ENCODE measurements at places on chromosomes 12 and 14. TPM values are rescaled to one million over a fixed set of nuclear protein-coding genes. Genes with fewer than 3 reads are reported as not detected.

The CMA1 gene
- not detected for total RNA-seq

DNA sequence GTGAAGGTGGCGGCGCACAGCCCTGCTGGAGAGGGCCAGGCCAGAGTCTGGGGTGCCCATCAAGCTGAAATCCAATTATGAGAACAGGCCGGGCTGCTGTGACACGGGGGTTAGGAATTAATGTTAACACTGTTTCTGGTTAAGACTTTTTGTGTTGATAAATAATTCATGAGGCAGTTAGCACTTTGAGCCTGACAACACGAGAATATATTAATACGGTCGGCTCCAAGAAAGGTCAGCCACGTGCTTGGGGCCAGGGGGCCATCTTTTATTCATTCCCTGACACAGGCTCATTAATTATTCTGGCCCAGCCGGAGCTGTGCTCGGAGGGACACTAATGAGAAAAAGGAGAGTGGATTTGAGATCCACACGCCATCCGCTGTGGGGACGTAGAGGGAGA, 45.1 kb downstream of the FBRSL1 start:
- DNase-seq, result no peak

DNA sequence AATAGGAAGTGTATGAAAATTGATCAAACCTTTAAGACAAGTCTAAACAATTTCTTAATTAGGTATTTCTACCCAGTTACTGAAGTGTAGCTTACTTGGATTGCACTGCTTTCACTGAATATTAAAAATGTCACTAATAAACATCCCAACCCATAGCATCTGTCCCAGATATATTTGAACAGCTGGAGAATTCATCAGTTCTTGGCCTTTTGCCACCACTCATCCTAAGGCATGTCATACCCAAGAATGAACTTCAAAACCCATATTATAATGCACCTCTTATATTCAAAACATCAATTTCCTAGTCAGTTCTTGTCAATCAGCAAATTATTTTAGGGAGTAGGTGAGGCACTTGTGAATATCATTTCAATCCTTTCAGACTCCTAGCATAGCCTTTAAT, 392.3 kb downstream of the PAWR start:
- peak; percentile 13 for DNase-seq

The SLC25A3 gene
- 575 TPM for total RNA-seq

The IFNG gene
- total RNA-seq, result not detected

DNA sequence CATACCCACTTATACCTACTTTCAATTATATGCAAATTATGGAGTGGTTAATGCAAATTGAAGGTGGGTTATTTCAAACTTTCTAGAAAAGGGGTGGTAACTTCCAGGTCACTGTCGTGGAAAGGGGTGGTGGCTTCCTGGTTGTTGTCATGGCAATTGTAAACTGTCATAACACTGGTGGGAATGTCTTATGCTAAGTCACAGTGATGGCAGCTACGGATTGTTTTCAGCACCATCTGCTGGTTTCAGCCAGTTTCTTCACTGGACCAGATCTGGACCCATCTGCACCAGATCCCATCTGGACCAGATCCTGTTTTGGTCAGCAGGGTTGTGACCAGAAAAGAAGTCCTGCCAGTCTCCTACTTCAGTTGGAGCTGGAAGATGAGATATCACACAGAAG, 1469.3 kb downstream of the AACS start:
- DNase-seq, result peak; percentile 1

GRCh38 chr12:78585132-78585531, 279.4 kb upstream of the SYT1 start:
- no peak for DNase-seq

DNA sequence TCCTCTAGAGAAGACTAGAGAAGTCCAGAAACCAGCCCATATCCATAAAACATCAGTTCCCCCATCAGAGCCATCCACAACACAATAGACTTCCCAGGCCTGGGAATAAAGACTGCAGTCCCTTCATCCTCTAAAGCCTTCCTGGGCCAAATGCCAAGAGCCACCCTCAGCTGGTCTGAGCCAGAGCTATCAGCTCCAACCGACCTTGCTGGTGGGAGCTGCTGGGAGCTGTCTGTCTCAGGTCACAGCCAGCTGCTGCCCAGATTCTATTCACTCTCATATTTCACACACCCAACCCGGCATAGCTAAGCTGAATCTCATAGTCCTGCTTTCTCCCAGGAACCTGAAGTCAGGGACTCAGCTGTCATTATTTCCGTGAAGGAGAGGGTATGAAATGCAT, 10.9 kb upstream of the TFCP2 start:
- DNase-seq, result peak; percentile 42

- no peak for DNase-seq
Observed at GRCh38 chr14:33357225-33358010, 418.7 kb downstream of the NPAS3 start.

The SAMD15 gene
- 0.23 TPM for total RNA-seq

The CARMIL3 gene
- total RNA-seq, result 1.1 TPM

DNA sequence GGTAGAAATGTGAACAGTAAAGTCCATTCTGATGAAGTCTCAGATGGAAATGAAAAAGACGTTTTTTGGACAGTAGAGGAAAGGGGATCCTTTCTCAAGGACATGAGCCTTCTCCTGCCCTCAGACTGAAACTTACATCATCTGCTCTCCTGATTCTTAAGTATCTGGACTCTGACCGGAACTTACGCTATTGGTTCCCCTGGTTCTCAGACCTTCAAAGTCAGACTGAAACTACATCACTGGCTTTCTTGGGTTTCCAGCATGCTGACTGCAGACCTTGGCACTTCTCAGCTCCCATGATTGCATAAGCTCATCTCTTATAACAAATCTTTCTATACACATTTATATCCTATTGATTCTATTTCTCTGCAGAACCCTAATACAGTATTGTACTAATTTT, 291.0 kb downstream of the SNAPC1 start:
- no peak for DNase-seq

- DNase-seq, result no peak
Observed at GRCh38 chr14:33758547-33758946, 192.3 kb downstream of the EGLN3 start.

- peak; percentile 59 for DNase-seq
Observed at GRCh38 chr14:49999146-49999761, 106.4 kb downstream of the ARF6 start.

DNA sequence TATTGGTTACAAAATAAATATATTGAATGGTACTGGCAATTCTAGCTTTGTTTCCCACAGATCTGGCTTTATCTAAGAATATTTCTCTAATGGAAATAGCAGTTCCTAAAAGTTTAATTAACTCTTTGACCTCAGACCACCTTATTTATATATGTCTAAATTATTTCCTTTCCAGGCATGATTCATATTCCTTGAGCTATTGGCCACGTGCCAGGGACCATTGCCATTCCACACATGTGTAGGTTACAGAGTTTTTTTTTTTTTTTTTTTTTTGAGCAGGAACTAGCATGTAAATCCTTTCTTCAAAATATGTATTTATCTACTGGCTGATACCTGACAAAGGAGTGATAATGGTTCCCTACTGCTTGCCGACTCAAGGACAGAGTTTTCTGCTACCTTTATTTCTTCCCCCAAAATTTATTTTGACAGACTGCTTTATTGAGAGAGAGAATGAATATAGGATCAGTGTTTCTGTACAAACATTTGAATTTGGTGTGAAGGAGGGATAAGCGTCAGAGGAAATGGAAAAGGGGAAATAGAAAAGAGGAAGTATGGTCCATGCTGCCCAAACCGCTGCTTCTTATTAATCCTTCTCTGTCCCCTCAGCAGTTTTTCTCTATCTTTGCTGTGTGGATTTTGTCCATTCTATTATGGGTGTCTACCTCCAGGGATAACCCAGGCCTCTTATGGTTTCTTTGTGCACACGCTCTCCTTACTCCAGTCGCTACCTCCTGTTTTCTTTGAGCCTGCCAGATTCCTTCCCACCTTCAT, 36.4 kb downstream of the PDE3A start:
- no peak for DNase-seq

The PLEKHG7 gene
- 0.13 TPM for total RNA-seq

DNA sequence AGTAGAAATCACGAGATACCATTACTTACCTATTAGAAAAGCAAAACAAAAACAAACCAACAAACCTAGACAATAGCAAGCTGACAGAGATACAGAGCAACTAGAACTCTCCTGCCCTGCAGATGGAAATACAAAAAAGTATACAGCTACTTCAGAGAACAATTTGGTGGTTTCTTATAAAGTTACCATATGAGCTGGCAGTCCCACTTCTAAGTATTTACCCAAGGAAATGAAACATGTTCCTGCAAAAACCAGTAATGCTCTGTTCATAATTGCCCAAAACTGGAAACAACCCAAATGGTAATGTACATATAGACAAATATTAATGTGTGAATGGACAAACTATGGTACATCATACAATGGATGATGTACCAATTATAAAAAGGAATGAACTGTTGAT, 31.7 kb downstream of the FUT8 start:
- no peak for DNase-seq

DNA sequence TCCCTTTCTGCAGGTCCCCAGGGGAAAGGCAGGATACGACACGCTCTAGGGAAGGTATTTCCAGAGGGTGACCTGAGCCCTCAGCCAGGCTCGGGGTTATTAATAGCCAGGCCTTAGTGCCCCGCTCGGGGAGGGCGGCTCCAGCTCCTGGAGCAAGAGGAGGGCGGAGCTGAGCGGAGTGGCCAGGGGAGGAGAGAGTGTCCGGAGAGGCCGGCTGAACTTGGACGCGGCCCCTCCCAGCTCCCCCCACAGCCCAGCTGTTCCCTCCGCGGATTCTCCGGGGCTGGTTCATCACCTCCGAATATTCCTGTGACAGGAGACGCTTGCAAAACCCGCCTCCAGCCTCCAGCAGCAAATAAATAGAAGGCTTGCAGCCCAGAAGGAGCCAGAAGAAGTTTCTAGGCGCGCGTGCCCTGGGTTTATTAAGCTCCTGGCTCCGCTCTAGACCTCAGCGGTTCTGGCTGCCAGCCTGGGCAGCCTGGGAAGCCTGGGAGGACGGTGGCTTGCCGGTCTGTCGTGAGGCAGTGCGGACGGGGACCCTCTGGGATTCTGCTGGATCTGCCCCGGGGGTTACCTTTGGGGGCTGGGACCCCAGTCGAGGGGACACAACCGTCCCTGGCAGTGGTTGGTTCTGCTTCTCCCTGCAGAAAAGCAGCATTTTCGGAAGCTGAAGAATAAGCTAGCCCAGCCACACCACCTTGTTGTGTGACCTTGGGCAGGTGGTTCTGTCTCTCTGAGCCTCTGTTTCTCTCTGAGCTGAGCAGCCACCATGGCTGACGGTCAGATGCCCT, at the start of gene HSPB8:
HSPB8 (plus strand) TSS at position 388 of the 791 bp plus-strand sequence; CDS start at position 770, 382 bp downstream.
- no peak for DNase-seq

DNA sequence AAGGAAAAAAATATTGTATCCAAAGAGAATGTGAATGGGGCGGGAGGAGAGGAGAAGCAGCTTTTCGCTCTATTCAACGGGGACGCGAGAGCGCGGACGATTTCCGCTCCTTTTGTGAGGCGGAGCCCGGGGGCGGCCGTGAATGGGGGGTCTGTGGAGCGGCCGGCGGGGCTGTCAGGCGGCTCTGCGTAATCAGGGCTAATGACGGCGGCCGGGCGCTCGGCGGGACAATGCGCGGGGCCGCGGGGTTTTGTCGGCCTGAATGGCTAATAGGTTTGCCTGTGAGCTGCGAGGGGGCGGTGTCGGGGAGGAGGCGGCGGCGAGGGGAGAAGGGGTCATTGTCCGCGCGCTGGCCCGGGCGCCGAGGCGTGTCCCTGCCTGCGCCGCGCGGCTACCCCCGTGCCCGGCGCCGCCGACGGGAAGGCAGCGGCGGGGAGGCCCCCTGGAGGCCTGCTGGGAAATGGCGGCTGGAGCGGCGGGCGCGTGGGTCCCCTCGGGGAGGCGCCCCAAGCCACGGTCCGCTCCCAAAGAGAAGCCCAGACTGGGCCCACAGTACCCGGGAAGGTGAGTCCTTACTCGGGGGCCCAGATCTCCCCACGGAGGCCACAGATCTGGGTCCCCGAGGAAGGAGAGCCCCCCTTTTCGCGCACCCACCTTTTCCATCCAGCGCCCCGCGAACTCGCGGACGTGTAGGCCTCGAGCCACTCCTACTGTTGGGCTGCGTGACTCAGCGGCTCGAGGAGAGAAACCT, 6.0 kb downstream of the SIX6 start:
- DNase-seq, result no peak

GRCh38 chr14:90592655-90593054, 195.8 kb downstream of the CALM1 start:
- no peak for DNase-seq

The PIGH gene
- 10.9 TPM for total RNA-seq

DNA sequence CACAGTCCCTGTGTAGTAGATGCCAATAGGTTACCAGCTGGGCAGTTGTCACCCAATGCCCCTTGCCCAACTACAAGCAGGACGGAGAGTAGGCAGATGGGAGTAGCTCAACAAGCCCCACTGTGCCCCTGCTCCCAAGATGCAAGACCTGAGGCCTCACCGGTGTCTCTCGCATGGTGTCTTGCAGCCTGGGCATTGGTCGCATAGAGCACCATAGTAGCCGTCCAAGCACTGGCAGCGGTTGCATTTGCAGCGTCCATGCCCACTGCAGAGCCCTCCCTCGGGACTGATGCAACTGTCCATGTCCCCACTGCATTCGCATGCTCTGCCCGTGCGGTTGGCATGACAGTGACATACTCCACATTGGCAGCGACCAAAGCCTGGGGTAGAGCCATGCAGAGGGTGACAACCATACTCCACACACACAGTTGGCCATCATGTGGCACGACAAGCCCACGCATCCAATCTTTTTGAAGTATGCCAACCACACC, 11.9 kb upstream of the CSAD start:
- DNase-seq, result no peak

The SSTR1 gene
- total RNA-seq, result 0.56 TPM

DNA sequence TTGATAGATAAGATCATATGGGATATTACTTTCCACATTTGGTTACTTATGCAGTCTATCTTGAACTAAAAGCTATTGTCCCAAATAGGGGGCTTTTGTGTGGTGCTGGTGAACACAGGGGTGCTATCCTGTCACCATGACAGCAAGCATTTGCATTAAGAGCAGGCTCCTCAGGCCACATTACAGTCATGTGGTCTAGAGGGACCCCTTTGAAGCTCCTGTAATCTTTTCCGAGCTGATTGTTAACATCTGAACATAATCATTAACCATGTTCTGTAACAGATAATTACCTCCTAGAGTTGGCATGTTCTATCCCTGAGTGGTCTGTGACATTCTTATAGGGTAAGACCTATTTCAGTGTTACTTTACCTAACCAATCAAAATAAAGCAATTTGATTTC, 178.8 kb downstream of the KTN1 start:
- no peak for DNase-seq

The REM2 gene
- total RNA-seq, result 0.18 TPM

Data from HT-29 (cell line).